ENCODE measurements at places on chromosomes 6 and 20.

DNA sequence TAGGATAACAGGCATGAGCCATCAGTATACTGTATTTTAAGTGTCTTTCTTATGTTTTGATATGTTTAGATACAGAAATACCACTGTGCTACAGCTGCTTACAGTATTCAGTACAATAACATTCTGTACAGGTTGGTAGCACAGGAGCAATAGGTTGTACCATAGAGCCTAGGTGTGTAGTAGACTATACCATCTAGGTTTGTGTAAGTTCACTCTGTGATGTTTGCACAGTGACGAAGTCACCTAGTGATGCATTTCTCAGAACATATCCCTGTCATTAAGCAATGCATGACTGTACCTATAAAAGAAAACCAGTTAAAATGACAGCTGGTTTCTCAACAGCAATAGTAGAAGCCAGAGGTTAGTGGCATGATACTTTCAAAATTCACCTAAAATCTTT, 3.0 kb upstream of the ZBTB24 start:
- DNase-seq, result no peak

- DNase-seq, result no peak
Measured at GRCh38 chr6:146892613-146893401, 294.0 kb downstream of the ADGB start.

DNA sequence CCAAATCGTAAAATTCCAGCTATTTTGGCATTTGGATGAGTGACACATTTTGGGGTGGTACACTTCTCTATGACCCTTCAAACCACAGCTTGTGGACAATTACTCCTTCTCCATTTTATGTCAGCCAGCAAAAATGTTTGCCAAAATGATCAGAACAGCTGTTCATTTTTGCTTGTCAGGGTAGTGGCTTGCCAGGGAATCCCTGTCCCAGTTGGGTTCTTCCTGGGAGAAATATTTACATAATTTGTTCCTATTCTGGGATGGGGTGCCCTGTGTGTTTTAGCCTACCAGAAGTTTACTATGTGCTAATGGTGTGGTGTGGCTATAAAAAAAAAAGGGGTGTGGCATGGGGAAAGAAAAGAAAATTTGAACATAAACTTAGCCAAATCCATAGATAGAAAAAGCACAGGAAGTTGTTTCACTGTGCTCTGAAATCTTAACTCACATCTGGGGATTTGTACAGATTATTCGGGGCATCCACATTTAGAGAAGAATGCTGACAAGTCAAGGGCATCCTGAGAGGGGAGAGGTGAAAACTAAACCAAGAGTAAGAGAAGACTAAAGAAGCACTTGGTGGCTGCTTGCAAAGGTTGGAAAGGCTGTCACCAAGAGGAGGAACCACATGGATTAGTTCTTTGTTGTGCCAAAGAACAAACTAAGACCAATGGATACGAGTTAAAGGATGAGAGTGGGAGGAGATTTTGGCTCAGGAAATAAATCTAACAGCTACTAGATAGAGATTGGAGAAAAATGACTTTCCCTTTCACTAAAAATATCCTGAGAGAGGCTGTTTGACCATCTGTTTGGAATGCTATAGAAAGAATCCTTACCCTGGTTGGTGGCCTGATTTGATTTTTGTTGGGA, 55.2 kb upstream of the RBM24 start:
- DNase-seq, result no peak

DNA sequence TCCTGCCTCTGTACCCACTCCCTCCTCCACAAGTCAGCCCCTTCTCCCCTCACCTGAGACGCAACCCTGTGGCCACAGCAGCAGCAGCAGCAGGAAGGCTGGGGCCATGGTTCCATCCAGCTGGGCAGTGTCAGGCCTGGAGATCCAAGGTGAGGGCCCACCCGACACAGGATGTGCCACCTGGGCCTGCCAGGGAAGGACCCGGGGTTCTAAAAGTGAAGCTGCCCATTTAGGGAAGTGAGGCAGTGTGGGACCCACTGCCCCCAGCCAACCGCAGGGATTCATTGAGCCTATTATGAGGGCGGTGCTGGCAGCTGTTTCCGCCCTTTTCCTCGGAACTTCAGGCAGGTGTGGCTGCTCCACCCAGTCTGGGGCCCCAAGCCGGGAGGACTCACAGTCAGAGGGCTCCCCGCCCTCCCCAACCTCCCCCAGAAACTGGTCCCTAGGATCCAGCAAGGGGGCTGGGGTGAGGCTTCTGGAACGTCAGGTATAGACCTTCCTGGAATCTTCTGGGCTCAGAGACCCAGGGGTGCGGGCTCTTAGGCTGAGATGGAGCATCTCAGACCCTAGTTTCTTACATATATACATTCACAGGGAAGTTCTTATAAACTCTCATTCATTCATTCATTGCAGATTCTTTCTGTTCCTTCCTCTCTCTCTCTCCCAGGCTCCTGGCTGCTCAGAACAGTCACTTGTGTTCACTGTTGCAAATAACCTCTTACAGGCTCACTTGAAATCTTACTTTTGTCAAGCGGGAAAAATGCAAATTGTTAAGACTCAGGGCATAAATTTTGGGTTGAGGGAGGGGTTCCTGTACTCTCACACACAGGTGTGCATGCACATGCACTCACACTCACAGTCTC, at the start of gene TREML2:
TREML2 (minus strand) TSS at position 249 of the 863 bp plus-strand sequence; CDS start at position 108, 141 bp downstream.
- peak; percentile 19 for DNase-seq

GRCh38 chr6:125700581-125701353, 48.7 kb upstream of the HEY2 start:
- no peak for DNase-seq

DNA sequence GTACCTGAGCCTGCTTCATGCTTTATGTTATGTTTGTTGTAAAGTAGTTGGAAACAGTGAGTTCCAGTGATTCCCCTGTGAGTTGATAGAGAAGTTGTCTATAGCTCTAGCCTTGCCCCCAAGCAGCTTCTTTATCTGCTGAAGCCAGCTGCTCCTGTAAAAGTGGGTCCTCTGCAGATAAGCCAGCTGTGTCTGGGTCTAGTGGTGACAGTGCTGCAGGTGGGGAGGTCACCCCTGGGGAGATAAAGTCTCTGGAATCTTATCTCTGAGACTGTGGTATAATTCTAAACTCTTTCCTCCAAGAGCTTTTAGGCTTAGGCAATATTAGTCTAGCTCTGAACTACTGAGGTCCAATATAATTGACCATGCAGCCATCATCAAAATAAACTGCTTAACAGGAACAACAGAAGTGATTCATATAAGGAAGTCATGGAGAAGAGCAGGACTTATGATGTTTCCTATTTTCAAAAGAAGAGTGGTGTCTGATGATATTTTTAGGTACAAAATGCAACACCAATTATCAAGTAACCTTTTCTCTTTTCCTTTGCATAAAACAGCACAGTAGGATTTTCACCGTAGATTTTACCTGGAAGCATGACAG, 44.2 kb upstream of the TMEM217 start:
- DNase-seq, result no peak

- no peak for DNase-seq
Measured at GRCh38 chr20:33463332-33464101, 20.0 kb upstream of the SNTA1 start.

GRCh38 chr6:168029459-168030217, 32.2 kb downstream of the KIF25 start:
- DNase-seq, result no peak

GRCh38 chr6:98875375-98875774, 41.0 kb downstream of the POU3F2 start:
- DNase-seq, result no peak

- no peak for DNase-seq
Measured at GRCh38 chr6:47363736-47364135, 54.0 kb upstream of the TNFRSF21 start.

DNA sequence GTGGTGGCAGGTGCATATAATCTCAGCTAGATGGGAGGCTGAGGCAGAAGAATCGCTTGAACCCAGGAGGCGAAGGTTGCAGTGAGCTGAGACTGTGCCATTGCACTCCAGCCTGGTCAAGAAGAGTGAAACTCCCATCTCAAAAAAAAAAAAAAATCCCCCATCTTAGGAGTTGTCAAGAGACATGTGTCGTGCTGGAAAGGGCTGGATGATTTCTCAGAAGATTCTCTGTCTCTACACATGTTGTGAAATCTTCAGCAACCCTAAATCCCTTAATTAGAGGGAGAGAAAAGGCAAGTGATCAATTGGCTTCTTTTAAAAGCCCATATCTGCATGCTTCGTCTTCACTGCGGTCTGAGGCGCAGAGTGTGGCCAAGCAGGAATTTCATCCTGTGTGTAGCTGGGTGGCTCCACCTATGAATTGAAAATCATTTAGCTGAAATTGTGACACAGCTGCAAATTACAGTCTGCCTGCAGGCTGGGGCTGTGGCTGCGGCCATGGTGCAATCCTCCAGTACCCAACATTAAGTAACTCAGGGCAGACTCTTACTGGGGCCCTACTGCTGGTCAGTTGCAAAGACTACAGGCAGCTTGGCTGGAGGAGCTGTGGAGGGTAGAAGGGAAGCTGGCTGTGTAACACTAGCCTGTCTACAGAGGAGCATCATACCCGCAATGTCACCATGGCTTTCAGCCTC, 3.2 kb upstream of the TGM3 start:
- DNase-seq, result no peak

GRCh38 chr6:85948481-85948880, 305.8 kb upstream of the SYNCRIP start:
- no peak for DNase-seq

GRCh38 chr6:145015739-145016558, 719.4 kb downstream of the EPM2A start:
- no peak for DNase-seq

GRCh38 chr6:112007805-112008204, 46.1 kb upstream of the CCN6 start:
- no peak for DNase-seq

GRCh38 chr6:127090051-127090450, 28.4 kb upstream of the RSPO3 start:
- no peak for DNase-seq

DNA sequence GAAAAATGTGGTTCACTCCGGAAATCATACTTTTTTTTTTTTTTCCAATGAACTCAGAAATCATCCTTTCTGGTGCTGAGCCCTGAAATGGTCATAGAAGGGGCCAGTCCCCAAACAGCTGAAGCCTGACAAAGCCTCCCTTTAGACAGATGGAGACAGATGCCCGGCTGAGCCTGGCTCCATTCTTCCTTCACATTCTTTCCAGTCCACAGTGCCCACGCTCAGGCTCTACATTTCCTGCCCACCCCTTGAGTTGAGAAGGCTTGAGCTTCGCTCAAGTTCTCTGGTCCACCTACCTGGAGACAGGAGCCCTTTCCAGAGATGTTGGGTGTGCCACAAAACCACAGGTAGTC, 41.2 kb downstream of the KCNK5 start:
- DNase-seq, result no peak

DNA sequence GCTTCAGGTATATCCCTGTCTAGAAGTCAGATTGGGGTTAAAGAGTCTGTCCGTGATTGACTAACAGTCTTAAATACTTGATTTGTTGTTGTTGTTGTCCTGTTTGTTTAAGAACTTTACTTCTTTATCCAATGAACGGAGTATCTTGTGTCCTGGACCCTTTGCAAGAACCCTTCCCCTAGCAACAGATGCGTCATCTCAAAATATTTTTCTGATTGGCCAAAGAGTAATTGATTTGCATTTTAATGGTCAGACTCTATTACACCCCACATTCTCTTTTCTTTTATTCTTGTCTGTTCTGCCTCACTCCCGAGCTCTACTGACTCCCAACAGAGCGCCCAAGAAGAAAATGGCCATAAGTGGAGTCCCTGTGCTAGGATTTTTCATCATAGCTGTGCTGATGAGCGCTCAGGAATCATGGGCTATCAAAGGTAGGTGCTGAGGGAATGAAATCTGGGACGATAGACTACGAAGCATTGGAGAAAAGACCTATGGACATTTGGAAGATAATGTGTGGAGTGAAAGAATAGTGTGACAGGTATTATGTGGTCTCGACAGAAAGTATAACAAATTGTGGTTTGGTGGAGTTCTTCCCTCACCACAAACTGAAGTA, at the start of gene HLA-DRA:
HLA-DRA (plus strand) TSS at position 286 of the 613 bp plus-strand sequence; CDS start at position 350, 64 bp downstream.
- DNase-seq, result no peak

GRCh38 chr20:21102603-21103311, 3.4 kb downstream of the LINC00237 start:
- no peak for DNase-seq

DNA sequence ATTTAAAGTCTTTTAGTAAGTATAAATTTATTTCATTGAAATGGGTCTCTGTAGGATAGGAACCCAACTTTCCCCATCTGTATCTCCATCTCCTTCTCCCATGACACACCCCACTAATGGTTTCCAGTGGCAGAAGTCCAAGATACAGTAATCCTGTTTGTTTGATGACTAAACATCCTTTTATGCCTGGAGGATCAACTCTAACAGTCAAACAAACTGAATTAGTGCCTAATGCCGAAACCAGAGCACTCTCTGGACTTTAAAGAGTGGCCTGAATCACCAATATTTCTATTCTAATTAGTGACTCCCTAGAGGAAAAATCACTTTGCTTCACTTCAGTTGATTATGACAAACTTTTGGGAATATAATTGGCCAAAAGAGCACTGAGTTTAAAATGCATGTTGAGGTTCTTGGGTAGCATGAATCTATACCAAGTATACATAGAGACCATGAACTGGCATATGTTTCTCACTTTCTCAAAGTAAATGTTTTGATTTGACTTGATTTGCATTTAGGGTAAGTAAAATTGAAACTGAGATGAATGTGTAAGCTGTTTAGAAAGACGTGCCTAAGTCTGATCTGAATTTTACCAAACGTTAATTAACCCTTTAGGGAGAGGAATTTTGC, 776.4 kb upstream of the NRSN1 start:
- DNase-seq, result no peak
